ENCODE measurements at places on chromosomes 1 and 21.

GRCh38 chr21:41228006-41228370 is 60.0 kb downstream of the BACE2 start:
- no peak for DNase-seq

- DNase-seq, result no peak
Observed at GRCh38 chr1:164702216-164702615, 143.2 kb downstream of the PBX1 start.

- peak; percentile 99 for DNase-seq
Observed at GRCh38 chr1:212485913-212486618, 53.3 kb downstream of the NENF start.

- no peak for DNase-seq
Observed at GRCh38 chr1:41446851-41447610, 37.5 kb downstream of the EDN2 start.

GRCh38 chr1:29084196-29084521 is 39.5 kb downstream of the TMEM200B start:
- no peak for DNase-seq

GRCh38 chr1:117636637-117637425 is 31.0 kb downstream of the TENT5C start:
- no peak for DNase-seq

DNA sequence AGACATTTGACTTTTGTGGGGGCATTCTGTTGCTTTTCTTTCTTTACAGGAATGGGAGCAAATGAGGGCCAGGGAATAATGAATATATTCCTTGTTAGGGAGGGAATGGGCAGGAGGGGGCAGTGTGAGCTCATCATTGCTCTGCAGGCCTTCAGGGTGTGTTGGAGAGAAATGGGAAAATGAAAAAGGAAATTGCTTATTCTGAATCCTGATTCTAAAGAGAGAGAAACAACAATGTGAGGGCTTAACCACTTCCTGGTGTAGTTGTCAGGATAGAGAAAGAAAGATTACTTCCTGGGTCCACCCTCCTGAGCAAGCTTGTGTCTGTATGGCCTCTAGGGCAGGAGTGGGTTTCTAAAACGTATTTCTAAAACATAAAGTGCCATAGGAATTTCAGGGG is 28.3 kb downstream of the VANGL2 start:
- peak; percentile 22 for DNase-seq

GRCh38 chr21:25717491-25718147 is 17.1 kb downstream of the ATP5PF start:
- DNase-seq, result no peak

DNA sequence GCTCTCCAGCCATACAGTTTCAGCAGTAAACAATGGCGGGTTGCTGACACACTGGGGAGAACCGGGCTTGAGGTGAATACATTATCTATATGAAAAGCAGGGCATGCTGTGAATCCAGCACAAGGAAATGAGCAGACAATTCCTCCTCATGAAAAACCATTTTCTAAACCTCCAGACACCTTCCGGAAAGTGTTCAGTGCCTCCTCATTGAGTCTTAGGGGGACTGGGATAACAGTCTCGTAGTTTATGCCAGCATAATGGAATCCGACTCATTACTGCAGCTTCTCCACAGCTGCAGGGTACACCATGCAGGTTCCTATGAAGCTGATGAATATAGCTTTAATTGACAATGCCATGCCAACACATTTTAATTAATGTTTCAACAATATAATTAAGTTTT is 284.1 kb downstream of the BACH1 start:
- DNase-seq, result no peak

GRCh38 chr1:172393354-172393753 is 27.1 kb upstream of the C1orf105 start:
- DNase-seq, result no peak

GRCh38 chr1:65343286-65343685 is 33.9 kb downstream of the DNAJC6 start:
- no peak for DNase-seq

DNA sequence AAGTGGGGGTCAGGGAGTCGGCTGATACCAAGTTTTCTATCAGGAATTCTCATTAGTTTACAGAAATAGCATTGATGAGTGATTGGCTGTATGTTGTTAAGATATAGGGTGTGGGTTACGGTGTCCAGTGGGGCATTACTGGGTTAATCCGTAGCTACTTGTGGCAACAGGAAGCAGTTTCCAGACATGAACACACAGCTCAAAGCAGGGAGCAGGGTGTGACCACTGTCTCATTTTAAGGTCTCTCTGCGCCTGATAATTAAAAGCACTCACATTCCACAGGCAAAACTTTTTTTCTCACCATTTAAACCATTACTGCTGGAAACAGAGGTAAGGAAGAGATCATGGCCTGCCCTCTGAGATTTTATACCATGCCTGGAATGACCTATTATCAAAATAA is 114.9 kb downstream of the SIK1 start:
- no peak for DNase-seq

DNA sequence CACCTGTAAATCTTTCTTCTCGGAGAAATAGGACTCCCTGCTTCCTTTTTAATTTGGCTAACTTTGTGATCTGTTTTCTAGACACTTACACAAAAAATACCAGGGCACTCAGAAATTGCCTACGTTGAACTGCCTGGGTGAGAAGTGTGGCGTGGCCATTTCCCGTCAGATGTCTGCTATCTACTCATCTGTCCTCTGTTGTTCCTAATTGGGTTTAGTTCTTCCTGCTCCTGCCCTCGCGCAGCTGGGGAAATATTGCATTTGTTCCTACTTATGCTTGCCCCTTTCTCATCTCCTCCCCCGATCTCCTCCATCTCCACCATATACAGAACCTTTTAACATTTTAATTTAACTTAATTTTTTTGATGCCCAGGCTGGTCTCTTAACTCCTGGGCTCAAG is 55.1 kb downstream of the CD58 start:
- peak; percentile 55 for DNase-seq

- DNase-seq, result no peak
Observed at GRCh38 chr1:178509414-178510007, 3.4 kb upstream of the TEX35 start.

- no peak for DNase-seq
Observed at GRCh38 chr1:183932412-183932811, 105.1 kb downstream of the COLGALT2 start.
